ENCODE measurements at places on chromosomes 13 and 19.

DNA sequence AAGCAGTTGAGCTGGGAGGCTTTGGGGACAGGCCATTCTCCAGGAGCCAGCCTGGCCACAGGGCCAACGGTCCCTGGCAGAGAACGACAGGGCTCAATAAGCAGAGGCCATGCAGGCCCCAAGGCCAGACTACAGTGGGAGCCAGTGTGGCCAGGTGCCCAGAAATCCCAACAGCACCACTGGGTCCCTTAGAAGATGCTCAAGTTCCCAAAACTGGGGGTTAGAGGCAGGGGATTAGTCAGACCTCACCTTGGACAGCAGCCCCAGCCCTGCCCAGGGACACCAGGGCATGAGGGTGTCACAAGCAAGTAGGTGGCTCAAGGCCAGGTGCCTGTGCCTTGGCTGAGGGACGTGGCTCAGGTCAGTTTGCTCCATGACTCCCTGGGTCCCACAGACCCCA is 12.8 kb downstream of the SCGB2B2 start:
- no peak for DNase-seq

- no peak for DNase-seq
Observed at GRCh38 chr13:33278913-33279312, 6.6 kb downstream of the STARD13 start.

DNA sequence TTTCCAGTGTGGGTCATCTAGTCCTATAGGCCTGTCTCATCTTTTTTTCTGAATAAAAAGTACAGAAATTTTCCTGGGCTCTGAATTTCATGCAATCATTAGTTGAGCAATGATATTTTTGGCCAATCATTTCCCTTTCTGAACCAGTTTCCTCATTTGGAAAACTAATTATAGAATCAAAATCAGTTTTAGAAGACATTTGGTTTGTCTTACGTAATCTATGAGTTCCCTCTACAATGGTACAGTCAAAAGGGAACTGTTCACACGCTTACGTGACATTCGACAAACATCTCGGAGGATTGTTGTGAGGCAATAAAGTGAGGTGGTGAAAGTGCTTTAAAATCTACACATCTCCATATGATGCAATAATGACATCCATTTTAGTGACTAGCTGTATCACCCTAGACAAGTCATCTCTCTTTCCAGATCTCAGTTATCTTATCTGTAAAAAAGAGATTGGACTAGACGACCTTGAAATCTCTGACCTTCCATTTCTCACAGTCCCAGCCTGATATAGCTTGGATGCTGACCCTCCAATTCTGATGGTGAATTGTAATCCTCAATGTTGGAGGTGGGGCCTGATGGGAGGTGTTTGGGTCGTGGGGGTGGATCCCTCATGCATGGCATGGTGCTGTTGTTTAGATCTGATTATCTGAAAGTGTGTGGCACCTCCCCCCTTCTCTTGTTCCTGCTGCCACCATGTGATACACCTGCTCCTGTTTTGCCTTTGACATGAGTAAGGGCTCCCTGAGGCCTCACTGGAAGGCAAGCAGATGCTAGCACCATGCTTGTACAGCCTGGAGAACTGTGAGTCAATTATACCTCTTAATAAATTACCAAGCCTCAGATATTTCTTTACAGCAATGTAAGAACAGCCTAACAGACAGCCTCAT is 26.7 kb downstream of the FLT1 start:
- no peak for DNase-seq

DNA sequence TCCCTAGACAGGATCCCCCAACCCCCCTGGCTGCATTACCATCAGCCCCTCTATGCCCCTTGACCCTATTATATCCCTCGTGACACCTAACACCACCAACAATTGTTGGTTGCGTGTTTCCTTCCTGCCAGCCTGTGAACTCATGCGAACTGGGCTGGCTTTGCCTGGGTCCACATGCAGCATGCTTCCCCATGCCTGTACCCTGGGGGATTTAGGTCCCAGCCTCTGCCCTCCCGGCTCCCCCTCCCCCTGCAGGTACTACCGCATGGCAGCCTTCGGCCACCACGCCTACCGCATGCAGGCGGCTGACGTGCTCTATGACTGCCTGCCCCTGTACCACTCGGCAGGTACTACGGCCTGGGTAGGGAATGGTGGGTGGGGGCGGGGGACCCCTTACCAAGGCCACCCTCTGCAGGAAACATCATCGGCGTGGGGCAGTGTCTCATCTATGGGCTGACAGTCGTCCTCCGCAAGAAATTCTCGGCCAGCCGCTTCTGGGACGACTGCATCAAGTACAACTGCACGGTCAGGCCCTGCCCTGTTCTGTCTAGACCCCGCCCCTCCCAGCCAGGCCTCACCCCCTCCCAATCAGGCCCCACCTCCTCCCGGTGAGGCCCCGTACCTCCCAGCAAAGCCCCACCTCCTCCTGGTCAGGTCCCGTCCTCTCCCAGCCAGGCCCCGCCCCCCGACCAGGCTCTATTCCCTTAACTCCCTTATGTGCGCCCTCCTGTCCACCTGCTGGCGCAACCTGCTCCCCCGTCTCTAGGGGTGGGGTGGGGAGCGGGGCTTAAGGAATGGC is 18.5 kb downstream of the SLC27A1 start:
- no peak for DNase-seq

DNA sequence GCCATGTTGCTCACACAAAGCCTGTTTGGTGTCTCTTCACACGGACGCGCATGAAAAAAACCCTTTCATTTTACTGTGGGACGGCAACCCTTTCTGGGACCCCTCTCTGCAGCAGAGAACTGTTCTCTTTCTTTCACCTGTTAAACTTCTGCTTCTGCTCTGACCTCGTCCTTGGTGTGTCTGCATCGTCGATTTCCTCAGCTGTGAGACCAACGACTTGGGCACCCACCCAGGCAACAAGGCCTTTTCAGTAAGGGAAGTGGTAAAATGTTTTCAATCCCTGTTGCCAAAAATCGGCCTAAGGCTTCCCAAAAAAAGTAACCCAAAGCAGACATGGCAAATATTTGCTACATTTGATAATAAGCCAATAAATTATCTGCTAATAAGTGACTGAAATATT is 515.3 kb downstream of the IRS2 start:
- DNase-seq: peak; percentile 33

DNA sequence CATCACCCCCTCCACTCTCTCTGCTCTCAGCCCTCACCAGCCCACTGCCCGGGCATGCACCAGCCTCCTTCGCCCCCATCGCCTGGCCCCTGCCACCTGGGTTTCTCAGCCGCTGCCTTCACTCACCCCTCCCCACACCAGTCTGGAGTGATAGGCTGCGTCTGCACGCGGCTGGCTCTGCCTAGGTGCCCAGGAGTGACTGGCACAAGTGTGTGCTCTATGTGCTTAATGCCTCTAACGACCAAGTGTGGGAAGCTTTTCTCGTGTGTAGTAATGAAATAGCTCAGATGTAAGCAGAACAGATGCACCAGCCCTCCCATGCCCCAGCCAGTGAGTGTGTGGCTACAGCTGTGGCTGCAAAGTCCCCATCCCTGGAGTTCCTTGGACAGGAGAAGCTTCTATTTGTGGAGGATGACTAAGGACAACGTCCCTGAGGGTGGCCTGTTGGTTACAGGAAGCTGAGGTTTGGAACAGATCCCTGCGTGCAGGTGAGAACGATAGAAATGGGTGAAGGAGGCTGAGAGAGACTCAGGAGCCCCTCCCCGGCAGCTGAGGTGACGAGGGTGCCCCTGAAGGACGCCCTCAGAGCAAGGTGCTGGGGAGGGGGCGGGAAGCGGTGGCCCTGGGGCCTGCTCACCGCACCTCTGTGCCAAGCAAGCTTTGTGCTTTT is 35.6 kb downstream of the ATP11A start:
- DNase-seq: peak; percentile 6

DNA sequence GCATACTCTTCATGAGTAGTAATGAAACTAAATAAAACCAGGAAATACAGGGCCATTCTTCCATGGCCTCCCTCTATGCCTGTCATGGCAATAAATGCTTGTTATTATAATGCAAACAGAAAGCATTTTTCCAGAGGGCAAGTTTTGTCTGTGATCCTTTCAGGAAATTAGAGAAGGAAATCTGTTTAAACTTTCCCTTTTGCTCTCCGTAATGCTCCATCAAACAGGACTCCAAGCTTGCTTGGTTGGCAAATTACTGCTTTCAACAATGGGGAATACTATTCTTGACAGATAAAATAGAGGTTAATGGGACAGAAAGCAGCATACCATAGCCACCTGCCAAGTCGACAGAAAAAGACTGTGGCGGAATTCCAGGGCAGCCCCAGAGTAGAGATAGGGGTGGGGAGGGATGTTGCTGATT is 252.5 kb downstream of the LHFPL6 start:
- DNase-seq: no peak

DNA sequence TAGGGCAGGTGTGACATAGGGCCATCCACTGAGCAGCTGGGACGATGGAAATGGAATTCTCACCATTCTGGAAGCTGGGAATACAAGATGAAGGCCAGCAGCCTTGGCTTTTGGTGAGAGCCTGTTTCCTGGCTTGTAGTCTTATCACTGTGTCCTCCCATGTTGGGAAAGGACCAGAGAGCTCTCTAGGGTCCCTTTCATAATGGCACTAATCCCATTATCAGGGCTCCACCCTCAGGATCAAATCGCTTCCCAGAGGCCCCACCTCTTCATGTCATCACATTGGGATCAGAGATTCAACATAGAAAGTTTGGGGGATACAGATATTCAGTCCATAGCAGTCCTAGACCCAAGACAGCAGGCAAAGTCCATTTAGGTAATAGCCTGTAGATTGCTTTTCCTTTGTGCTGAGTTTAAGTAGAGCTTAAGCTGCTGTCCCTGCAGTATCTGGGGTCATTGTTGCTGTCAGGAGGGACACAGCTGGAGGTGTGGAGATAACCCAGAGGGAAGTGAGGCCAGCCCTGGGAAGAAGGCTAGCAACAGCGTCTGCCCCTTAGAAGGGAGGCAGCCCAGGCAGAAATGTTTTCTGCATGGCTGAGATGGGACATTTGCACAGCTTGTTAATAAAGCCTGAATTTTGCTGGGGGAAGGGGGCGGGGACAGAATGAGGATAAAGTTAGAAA is 136.5 kb upstream of the GPR12 start:
- DNase-seq: no peak

GRCh38 chr13:60790620-60791019 is 393.6 kb downstream of the TDRD3 start:
- no peak for DNase-seq

- DNase-seq: no peak
Observed at GRCh38 chr19:35349614-35350521, 2.2 kb downstream of the FFAR1 start.

DNA sequence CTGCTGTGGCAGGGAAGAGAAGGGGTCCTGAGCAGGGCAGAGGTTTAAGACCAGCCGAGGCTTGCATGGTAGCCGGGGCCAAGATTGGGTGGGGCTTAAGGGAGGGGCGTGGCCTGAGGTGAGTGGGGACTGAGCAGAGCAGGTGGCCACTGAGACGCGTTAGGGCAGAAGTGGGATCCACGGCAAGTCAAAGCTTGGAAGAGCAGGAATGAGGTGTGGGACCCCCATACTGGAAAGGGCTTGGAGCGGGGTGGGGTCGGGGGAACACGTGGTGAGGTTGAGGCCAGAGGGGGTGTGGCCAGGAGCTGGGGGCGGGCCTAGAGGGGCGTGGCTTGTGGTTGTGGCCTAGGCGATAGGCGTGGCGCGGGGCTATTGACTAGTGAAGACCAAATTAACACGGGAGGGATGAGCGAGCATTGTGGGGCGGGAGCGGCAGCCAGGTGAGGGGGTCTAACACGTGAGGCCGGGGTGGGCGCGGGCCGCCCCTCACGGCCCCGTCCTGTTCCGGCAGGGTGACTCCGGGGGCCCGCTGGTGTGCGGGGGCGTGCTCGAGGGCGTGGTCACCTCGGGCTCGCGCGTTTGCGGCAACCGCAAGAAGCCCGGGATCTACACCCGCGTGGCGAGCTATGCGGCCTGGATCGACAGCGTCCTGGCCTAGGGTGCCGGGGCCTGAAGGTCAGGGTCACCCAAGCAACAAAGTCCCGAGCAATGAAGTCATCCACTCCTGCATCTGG is 3.3 kb downstream of the CFD start:
- no peak for DNase-seq

DNA sequence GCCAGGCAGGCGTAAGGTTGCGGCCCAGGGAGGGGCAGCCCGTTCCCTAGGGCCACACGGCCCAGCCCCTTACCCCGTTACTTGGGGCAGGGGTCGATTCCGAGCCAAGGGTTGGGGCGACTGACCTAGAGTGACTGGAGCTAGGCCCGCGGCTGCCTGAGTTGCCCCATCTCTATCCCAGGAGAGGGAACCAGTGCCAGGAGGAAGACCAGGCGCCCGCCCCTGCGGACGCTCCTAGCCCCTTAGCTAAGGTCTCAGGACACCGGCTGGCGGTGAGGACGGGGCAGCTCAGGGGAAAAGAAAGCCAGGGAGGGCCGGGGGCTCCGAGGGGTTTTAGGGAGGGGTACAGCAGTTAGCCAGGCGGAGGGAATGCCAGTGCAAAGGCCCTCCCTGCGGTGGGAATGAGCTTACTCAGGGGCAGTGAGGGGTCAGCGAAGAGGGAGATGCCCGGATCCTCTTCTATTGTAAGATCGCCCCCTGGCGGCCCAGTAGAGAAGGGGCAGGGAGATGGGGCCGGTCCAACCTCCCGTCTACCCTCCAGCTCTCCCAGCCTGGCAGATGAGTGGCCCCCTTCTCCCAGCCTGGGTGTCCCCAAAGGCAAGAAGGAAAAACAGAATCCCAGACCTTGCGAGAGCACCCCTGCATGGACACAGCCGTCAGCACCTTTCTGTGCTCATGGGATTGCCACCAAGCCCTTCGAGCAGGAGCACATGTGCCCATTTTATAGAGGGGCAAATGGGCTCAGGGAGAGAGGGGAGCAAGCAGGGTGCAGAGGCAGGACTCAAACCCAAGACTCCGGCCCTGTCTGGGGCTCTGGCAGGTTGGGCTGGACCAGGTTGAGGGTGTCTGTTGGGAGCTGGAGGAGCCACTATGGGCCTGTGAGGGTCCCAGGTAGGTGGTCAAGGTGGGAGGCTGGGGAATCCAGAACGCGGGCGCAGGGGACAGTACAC is 16.3 kb downstream of the CILP2 start:
- DNase-seq: peak; percentile 40

DNA sequence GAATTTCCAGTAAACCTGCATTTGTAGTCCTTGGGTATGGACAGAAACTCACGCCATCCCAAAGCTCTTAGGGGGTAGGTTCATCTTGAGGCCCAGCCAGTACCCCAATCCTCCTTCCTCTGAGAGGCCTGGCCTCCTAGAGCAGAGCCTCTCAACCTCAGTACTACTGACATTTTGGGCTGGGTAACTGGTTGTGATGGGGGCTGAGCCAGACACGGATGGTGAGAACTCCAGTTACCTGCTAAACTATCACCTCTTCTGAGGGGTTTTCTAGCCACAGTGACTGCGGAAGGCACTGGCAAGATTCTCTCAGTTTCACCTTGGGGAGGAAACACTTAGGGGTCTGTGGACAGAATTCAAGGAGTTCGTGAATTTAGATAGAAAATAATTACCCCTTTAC is 156.2 kb downstream of the CACNA1A start:
- DNase-seq: no peak

DNA sequence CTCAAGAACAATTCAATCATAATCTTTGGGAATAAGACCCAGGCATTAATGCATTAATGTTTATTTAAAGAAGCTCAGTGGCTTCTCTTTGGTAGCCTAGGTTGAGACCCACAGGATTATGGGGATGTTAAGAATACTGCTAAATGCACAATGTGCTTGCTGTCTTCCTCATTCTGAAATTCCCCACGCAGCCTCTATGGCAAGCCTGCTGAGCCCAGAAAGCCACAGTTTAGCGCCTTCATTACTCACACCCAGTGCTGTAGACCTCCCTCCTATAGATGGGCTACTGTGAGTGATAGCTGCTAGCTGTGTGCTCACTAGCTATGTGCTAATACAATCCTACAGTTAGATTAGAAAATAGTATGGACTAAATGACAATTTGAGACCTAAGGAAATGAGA is 90.6 kb downstream of the TNFSF13B start:
- no peak for DNase-seq

Data from AG10803 (cell line).